ENCODE measurements at places on chromosomes 16 and 17.

- no peak for DNase-seq
Observed at GRCh38 chr17:12808723-12809122, 19.4 kb downstream of the ARHGAP44 start.

GRCh38 chr16:17369421-17370222 lies 101.1 kb downstream of the XYLT1 start:
- no peak for DNase-seq

DNA sequence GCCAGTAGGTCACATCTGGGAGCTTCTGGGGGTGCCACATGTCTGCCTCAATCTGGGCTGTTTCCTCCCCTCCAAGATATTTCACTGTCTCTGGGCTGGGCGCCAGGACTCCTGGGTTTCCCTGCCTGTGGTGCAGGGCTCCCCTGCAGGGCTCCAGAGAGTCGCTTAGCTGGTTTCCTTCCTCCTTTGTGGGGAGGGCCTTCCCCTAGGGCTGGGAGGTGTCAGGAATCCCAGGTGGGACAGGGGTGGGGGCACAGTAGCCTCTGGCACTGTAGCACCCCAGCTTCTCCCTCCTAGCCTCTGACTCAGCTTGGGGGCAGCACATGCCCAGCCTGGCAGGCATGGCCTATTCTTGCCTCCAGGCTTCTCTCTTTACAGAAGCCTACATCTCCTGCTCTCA lies 2.6 kb downstream of the RARA start:
- DNase-seq, result no peak

DNA sequence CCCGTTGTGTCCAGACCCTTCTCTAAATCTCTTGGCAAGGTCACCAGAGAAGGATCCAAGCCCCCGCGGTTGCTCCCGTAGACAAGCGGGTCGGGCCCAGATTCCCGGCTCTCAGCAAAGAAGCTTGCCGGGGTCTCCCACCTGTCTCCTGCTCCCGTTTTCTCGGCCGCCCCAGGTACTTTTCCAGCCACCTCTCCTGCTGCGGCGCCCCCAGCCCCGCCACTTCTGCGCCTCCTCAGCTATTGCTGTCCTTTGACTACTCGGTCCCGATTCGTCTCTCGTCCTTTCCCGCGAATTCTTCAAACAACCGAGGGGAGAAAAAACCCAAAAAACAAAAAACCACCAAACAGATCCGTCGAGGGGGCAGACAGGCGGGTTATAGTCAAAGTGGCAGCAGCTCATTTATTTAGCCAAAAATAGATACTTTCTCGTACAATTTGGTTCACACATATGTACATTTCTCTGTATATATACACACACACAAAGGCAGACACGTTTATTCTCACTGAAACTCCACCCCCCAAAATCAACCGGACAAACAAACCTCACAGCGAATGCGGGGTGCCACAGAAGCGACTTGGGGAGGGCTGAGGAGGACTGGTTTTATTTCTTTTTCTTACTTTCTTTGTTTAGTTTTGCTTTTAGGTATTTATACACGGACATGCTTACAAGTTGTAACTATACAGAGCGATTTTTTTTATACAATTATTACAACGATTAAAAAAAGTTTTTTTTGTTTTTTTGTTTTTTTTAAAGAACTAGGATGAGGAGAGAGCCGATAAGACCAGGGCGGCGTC lies 3.5 kb downstream of the IRX3 start:
- DNase-seq, result no peak

- DNase-seq, result no peak
Observed at GRCh38 chr16:17351441-17352035, 119.2 kb downstream of the XYLT1 start.

DNA sequence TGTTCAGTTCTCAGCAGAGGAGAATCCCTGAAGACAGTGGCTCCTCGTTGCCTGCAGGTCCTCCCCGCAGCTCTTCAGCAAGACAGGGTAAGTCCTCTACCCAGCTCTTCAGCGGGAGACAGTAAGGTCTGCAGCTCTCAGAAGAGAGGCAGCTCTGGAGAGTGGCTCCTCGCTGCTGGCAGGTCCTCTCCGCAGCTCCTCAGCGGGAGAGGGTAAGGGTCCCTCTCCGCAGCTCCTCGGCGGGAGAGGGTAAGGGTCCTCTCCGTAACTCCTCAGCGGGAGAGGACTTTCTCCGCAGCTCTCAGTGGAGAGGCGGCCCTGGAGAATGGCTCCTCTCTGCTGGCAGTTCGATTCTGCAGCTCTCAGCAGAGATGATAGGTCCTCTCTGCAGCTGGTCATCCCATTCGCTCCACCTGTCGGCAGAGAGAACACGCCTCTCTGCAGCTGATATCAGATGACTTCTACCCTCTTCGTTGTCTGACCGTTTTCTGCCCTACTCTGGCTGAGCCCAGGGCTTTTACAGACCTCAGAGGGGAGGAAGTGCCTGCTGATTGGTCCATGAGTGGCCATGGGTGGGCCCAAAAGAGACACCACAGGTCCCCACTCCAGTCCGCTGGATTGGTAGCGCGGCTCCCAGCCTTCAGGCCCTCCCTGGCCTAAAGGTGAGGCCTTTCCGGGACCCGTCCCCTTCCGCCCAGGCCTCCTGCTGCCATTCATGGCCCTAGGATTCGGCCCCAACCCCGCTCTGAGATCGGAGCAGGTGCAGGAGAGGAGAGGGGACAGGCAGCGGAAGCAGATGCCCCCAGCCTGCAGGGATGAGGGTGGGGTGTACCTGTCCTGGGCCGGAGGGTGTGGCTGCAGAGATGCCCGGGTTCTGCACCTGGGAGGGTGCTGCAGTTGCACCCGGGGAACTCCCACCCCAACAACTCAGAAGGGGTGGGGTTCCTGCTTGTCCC lies 11.9 kb upstream of the SHCBP1 start:
- DNase-seq, result no peak

GRCh38 chr16:86359571-86359970 lies 150.8 kb upstream of the FOXF1 start:
- DNase-seq, result no peak

Data from NCI-H1048 (cell line).